Activated naive CD8-positive, alpha-beta T cell treated with anti-CD3 and anti-CD28 coated beads for 36 hours (primary cell): ENCODE measurements at places on chromosomes 2 and 18.

- H3K4me3 ChIP-seq = no peak overlapping the region
- no peaks in the 10 kb centered on the region for H3K4me1 ChIP-seq
Measured at GRCh38 chr2:239127513-239127912, 273.3 kb downstream of the HDAC4 start.

DNA sequence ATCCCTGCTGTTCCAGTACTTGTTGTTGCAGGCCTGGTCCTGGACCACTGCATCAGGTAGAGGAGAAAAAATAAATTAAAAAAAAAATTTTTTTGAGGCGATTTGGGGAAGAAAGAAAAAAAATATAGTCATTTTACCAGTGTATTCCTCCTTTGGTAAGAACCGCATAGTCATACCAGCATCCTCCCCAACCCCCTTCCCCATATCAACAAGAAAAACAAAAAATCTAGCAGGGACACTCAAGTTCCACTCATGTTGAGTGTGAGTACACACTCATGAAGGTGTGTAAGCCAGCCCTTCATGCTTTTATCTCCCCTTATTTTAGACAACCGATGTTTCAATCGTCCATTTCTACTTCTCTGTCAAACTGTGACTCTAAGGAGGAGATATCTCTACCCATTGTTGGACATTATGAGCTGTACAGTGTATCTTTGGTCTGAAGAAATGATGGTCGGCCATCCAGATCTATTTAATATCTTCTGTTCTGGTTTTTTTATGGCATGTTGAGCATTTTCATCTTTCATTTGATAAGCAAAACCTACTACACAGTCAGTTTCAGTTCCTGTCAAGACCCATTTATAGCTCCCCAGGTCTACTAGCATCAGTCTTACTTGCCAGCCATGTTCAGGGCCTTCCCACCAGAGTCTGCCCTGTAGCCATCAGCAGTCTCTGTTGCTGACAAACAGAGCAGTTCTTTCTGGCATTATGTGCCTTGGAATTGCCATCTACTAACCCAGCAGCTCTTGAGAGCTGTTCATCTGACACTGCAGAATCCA lies 20.0 kb downstream of the ELP2 start:
- H3K36me3 ChIP-seq = peaks cover 27% of the 10 kb centered on the region
- DNase-seq = no peak
- no peak overlapping the region for H3K4me3 ChIP-seq

- H3K36me3 ChIP-seq = no peaks in the 10 kb centered on the region
- no peak overlapping the region for H3K4me3 ChIP-seq
- no peaks in the 10 kb centered on the region for H3K27me3 ChIP-seq
- DNase-seq = no peak
- no peak overlapping the region for H3K27ac ChIP-seq
Measured at GRCh38 chr2:128832946-128833663, 514.4 kb upstream of the HS6ST1 start.

DNA sequence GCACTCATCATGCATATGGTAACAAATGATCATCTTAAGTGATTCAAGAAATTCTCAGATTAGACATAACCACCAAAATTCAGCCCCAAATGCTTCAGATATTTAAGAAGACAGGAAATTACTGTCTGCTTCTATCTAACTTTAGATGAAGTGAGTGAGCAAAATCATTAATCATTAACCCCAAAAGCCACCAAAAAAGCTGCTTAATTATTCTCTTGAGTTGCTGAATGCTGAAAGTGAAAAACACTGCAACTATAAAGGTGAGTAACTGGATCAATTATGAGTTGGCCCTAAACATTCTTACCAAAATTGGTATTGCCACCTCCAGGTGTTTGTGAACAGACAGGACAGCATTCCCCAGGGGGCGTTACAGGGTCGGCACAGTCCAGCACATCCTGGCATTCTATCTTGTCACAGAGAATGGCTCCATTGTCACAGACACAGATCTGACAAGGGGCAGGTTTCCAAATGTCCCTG lies 69.6 kb downstream of the COL5A2 start:
- peaks cover 4% of the 10 kb centered on the region for H3K27me3 ChIP-seq
- H3K36me3 ChIP-seq = no peaks in the 10 kb centered on the region
- no peak overlapping the region for H3K27ac ChIP-seq
- no peak for DNase-seq

GRCh38 chr2:42545023-42545721 lies 23.3 kb upstream of the MTA3 start:
- DNase-seq = no peak
- peaks cover 4% of the 10 kb centered on the region for H3K4me1 ChIP-seq
- H3K27ac ChIP-seq = no peak overlapping the region
- no peaks in the 10 kb centered on the region for H3K36me3 ChIP-seq
- no peak overlapping the region for H3K4me3 ChIP-seq
- no peaks in the 10 kb centered on the region for H3K27me3 ChIP-seq

DNA sequence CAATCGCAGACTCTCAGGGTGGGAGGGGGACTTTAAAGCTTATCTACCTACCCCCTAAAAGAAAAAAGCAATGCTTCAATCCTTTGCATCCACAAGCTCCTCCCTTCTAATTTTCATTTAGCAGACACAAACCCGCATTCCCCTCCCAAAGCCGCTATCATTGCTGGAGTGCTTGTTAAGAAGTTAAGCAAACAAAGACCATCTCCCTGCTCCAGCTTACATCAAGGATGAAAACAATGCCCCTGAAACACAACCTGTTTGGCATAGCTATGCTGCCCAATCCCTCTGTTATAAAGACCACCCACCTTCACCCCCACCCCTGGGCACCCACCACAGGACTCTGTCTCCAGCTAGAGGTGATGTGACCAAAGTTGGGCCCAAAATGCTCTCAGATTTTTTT lies 33.0 kb downstream of the REEP1 start:
- H3K4me1 ChIP-seq = no peaks in the 10 kb centered on the region
- H3K27ac ChIP-seq = no peak overlapping the region
- no peak overlapping the region for H3K4me3 ChIP-seq
- peaks cover 12% of the 10 kb centered on the region for H3K27me3 ChIP-seq
- no peaks in the 10 kb centered on the region for H3K36me3 ChIP-seq
- no peak for DNase-seq

DNA sequence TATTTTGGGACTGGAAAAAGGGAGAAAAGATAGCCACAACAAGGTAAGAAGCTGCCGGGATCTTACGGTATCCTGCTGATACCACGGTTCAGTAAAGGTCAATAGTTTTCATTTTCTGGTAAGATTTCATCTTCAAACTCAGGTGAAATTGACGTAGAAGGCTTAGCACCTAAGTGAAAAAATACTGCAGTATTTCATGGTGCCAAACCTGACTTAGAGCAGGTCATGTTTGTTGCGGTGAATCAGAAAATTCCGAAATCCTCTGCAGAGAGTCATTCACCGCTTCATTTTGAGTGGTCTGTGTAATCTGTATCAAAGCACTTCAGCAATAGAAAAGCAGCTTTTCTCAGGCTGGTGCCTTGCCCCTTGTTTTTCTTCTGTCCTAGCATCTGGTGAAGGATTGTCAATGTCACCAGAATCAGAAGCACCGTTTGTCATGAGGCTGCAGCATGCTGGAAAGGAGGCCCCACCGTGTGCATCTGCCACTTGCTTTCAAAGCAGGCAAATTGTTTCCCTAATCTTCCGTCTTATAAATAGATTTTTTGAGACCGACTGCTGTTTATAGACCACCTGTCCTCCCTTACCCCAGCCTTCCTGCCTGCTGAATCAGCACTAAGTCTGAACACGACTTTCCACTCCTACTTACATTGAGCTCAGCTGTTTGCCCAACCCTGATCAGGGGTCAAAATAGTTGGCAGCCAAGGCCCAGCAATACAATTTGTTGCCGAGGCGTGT lies 156.3 kb downstream of the EML6 start:
- H3K36me3 ChIP-seq = no peaks in the 10 kb centered on the region
- H3K27ac ChIP-seq = no peak overlapping the region
- no peak overlapping the region for H3K4me3 ChIP-seq
- no peaks in the 10 kb centered on the region for H3K4me1 ChIP-seq

DNA sequence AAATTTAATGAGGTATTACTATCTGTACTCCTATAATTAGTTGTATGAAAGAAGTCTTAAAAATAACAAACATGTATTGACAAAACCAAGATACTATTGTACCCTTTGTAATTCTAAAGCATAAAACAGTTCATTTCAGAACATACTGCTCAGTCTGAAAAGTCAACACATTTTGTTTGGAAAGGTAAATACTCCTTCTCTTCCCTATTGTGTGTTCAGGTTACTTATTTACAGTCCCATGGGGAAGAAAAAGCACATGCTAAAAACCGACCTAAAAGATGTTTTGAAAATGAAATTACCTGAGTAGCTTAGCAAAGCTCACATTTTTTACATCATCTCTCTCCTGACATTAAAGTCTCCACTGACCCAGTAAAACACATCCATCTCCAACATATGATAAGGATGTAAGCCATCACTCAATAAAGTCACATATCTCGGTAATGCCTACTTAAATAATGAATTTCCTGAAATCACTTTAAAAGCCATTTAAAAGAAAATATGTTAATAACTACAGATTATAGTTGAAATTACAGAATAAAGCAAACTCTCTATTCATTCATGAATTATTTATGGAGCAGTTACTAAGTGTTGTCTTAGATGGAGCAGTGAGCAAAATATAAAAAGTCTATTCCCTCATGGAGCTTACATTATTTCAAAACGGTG lies 75.6 kb upstream of the FZD5 start:
- no peaks in the 10 kb centered on the region for H3K27me3 ChIP-seq
- H3K4me1 ChIP-seq = peaks cover 12% of the 10 kb centered on the region
- no peak overlapping the region for H3K4me3 ChIP-seq
- DNase-seq = no peak
- no peak overlapping the region for H3K27ac ChIP-seq

- no peak overlapping the region for H3K4me3 ChIP-seq
- DNase-seq = no peak
- H3K27me3 ChIP-seq = peaks cover 16% of the 10 kb centered on the region
- H3K27ac ChIP-seq = no peak overlapping the region
- H3K4me1 ChIP-seq = no peaks in the 10 kb centered on the region
Measured at GRCh38 chr18:45413180-45413836, 202.0 kb upstream of the SLC14A2 start.

- DNase-seq = no peak
- no peak overlapping the region for H3K4me3 ChIP-seq
- no peak overlapping the region for H3K27ac ChIP-seq
- H3K36me3 ChIP-seq = no peaks in the 10 kb centered on the region
- no peaks in the 10 kb centered on the region for H3K4me1 ChIP-seq
Measured at GRCh38 chr2:152542337-152542994, 174.8 kb downstream of the PRPF40A start.

GRCh38 chr2:160229591-160229990 lies 29.5 kb upstream of the ITGB6 start:
- H3K4me3 ChIP-seq = no peak overlapping the region
- no peak for DNase-seq
- H3K27me3 ChIP-seq = peaks cover 18% of the 10 kb centered on the region
- H3K36me3 ChIP-seq = no peaks in the 10 kb centered on the region
- H3K27ac ChIP-seq = no peak overlapping the region
- peaks cover 3% of the 10 kb centered on the region for H3K4me1 ChIP-seq

GRCh38 chr2:31238126-31238905 lies 4.4 kb downstream of the EHD3 start:
- H3K27me3 ChIP-seq = no peaks in the 10 kb centered on the region
- DNase-seq = no peak
- H3K36me3 ChIP-seq = no peaks in the 10 kb centered on the region
- no peak overlapping the region for H3K27ac ChIP-seq

DNA sequence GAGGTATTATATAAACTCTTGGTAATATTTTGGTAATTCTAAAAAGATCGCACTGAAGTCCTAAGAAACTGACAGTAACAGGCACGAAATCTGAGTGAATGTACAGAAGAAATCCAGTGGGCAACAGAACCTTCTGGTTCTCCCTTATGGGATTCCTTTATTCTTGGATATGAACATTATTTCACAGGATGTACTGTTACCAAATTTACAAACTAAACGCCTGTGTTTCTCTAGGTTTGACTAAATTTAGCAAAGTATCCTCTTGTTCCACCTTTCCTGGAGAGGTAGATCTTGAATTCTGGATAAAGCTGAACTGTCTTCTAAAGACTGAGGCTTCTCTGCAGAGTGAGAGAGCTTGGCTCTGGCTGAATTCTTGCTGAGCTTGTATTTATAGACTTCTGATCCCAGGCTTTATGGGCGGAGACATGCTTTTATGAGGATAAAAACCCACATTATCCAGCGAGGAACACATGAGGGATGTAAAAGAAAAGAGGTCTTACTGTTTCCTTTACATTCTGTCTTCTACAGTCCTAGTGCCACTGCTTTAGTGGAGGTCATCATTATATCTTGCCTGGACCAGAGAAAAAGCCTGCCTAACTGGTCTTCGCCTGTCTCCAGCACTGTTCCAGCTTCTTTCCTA lies 220.8 kb downstream of the CDH2 start:
- H3K27me3 ChIP-seq = no peaks in the 10 kb centered on the region
- H3K27ac ChIP-seq = no peak overlapping the region
- no peaks in the 10 kb centered on the region for H3K4me1 ChIP-seq
- no peak overlapping the region for H3K4me3 ChIP-seq
- H3K36me3 ChIP-seq = no peaks in the 10 kb centered on the region

DNA sequence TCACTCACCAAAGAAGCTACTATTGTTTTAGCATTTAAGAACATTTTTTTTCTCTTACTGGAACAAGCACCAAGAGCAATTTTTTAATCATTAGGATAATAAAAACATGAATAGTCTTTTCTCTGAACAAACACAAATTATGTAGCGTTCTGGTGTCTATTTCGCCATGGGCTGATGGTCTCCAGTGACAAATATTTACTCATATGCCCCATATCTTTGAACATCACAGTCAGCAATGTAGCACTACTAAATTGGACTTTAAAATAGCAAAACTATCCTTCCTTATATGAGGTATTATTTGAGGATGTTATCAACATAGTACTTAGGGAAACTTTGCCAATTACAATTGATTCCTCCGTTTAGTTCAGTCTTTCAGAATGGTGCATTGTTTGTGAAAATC lies 1326.0 kb upstream of the ZEB2 start:
- no peaks in the 10 kb centered on the region for H3K27me3 ChIP-seq
- no peak overlapping the region for H3K27ac ChIP-seq
- H3K4me1 ChIP-seq = no peaks in the 10 kb centered on the region
- no peak for DNase-seq
- H3K4me3 ChIP-seq = no peak overlapping the region

GRCh38 chr2:5977477-5977876 lies 285.3 kb downstream of the SOX11 start:
- DNase-seq = no peak
- H3K36me3 ChIP-seq = no peaks in the 10 kb centered on the region
- H3K27ac ChIP-seq = no peak overlapping the region
- H3K4me1 ChIP-seq = no peaks in the 10 kb centered on the region
- no peak overlapping the region for H3K4me3 ChIP-seq
- H3K27me3 ChIP-seq = peaks cover 15% of the 10 kb centered on the region

GRCh38 chr18:76391746-76392145 lies 103.3 kb downstream of the ZNF516 start:
- peaks cover 23% of the 10 kb centered on the region for H3K4me1 ChIP-seq
- H3K36me3 ChIP-seq = peaks cover 11% of the 10 kb centered on the region
- H3K27me3 ChIP-seq = peaks cover 5% of the 10 kb centered on the region
- DNase-seq = no peak
